Activated CD8-positive, alpha-beta memory T cell treated with anti-CD3 and anti-CD28 coated beads for 36 hours (primary cell): ENCODE measurements at places on chromosomes 6 and 20. TPM values are rescaled to one million over a fixed set of nuclear protein-coding genes. Genes with fewer than 3 reads are reported as not detected.

POPDC3 gene
- not detected for total RNA-seq

VWA7 gene
- 1.9 TPM for total RNA-seq

AGPAT4 gene
- total RNA-seq = 2.4 TPM

HDGFL1 gene
- not detected for total RNA-seq

LHFPL5 gene
- not detected for total RNA-seq

CLVS2 gene
- not detected for total RNA-seq

SLC22A7 gene
- total RNA-seq = not detected

AURKA gene
- total RNA-seq = 64.5 TPM

GPR6 gene
- not detected for total RNA-seq

SNX21 gene
- total RNA-seq = 1.6 TPM

MANEA gene
- 23.0 TPM for total RNA-seq

TP53TG5 gene
- total RNA-seq = 0.19 TPM

CYB5R4 gene
- 30.3 TPM for total RNA-seq

ENPP5 gene
- 0.19 TPM for total RNA-seq

XKR7 gene
- total RNA-seq = not detected

TMEM244 gene
- total RNA-seq = not detected

LYRM4 gene
- total RNA-seq = 57.1 TPM

UBR2 gene
- 22.5 TPM for total RNA-seq
